ENCODE measurements at places on chromosomes 4 and X.

DNA sequence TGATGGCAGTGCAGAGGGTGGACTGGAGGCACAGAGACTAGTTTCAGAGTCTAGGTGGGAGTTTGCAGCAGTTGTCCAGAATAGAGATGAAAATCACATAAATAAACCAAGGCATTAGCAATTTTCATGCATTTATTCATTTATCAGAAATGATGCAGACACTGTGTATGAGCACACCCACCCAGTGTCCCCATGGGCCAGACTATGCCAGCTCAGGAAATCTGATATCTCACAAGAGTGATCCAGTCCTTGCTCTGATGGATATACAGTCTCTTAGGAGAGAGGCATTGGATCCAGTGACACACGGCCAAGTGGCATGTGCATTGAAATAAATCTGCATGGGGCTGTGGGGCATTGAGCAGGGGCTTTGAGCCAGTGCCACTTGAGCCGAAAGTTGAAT, 228.2 kb downstream of the FRMPD4 start:
- DNase-seq, result no peak

- DNase-seq, result no peak
These were observed 26.5 kb upstream of the ANAPC4 start for GRCh38 chr4:25350561-25350960.

DNA sequence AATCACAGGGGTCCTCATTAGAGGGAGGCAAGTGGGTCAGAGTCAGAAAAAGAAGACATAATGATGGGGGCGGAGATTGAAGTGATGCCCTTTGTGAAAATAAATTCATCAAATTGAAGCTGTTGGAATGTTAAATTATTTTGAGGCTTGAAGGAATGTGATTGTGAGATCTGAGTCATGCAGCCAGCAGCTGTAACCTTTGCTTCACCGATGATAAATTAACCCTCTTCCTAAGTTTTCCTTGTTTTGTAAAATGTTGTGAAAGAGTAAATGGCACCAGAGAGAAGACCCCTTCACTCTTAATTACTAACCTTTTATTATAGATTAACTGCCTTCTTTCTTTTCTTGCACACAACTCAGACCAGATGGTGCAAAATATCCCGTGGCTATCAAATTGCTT, 47.7 kb upstream of the FAM9A start:
- no peak for DNase-seq

- peak; percentile 68 for DNase-seq
These were observed 26.8 kb downstream of the PRPS1 start for GRCh38 chrX:107654872-107655761.

DNA sequence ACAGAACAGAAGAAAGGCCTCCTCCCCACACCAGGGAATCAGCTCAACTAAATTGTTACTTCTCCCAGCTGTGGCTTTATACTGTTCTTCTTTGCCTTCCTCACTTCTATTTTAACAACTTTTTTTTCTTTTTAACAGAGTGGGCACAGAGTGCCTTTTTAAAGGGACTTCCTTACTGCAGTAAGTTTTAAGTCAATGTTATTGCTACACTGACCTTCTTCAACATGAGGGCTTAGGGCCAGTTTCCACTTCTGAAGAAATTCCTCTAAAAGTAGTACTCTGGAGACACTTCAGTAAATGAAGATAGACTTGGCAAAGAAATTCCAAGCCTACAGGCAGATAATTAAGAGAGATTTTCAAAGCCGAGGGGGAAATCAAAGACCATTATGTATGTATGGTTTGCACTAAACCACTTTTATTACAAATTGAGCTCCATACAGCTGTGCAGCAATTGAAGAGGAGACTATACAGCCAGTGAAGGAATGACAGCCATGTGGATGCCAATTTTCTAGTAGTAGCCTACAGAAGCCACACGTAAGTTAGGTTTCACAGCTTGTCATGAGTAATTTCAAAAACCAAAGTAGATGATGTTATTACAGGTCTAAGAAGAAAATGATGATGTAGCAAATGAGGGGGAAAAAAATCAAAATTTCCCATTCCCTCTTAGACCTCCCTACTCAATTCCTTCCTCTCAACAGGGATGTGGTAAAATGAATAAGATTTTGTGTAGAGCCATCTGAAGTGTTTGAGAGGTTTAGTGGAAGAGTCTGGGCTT, 36.9 kb upstream of the RASGEF1B start:
- DNase-seq, result no peak

DNA sequence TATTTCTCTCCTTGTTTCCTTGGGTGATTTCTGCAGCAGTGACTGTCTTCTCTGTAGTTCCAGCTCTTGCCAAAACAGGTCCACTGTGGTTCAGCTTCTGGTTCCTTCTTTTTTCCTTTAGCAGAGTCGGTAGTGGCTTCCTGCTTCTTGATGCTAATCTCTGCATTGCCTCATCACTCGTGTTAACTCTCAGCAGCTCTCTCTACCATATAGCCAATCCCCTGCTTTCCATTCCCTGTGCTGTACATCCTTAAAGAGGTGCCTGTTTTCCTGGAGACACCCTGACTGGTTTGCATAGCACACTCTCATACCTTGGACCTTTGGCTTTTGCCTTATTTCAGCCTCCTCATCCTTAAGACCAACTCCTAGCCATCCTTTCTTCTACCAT, 191.2 kb upstream of the LNX1 start:
- no peak for DNase-seq

GRCh38 chr4:152771741-152772533, 7.6 kb downstream of the TIGD4 start:
- no peak for DNase-seq

DNA sequence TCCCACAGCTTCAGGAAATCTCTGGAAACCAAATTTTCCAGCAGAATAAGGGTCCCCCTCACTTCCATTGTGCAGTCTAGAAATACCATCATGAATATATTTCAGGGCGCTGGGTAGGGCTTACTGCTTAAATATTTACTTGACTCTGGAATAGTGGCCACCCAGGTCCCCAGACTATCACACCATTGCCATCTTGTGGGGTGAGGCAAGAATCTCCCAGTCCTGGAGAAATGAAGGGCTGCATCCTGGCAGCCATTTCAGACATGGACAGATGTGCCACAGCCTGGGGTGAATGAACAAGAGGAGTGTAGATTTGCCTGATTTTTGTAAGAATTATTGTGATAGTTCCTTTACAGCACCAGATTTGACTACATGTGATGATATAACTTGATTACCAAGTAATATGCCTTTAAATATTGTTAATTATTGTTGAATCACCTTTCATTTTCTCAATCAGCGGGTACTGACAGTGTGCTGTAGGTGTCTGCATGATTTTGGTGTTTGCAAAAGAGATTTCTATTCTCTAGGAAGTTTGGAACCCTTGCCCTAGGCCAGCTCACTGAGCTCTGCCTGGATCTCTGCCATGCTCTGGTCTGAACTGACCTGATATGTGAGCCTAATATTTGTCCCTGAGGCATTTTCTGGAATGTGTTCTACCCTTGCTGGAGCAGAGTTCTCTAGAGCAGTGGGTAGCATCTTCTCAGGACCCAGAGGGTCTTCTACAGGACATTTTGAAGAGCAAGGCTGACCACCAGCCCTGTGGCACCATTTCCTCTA, 183.4 kb downstream of the KIT start:
- DNase-seq, result no peak

DNA sequence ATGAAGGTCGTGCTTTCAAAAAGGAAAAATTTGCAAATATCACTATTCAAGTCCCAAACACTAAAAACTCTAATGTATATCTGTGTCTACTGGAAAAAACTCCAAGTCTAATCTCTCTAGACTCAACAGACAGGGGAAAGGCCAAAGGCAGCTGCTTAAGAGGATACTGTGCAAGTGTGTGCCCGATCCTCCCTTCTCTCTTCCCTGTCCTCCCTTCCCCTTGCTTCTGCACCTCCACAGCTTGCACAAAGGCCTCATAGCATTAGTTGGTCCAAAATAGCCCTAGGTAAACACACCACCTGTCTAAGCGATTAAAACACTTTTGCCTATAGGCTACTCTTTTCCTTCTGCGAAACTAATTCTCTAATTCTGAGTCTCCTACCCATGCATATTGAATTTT, 10.6 kb downstream of the C4orf54 start:
- DNase-seq, result no peak

DNA sequence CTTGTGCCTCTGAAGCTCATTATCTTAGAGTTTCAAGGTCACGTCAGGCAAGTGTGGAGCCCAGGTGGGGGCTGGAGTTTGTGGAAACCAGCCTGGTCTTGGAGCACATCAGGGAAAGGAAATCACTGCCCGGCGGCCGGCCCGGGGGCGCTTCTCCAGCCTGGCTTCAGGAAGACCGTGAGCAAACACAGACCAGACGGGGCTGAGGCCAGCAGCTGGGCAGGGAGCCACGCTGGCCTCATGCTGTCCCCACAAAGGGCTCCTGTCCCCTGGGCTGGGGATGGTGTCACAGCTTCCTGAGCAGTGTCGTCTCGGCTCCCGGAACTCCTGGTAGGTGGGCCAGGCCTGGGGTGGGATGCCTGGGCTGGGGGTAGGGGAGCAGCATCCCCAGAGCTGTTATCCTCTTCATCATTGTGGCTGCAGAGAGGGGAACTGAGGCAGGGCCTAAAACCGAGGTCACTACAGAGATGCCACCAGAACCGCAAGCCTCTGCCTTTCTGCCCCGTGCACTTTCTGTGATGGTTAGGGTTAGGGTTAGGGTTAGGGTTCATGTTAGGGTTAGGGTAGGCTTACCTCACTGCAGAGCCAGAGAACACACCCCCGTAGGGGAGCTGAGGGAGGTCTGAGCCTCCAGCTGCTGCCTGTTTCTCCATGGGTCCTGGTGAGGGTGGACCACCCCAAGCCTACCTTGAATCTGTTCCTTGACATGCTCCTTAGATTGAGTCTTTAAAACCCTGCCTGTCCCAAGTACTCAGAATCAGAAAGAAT, 77.5 kb downstream of the HTRA3 start:
- no peak for DNase-seq

All from CD4-positive, alpha-beta T cell treated with Interleukin-1 beta for 1 hour (primary cell).